T1000 (cell line): ENCODE measurements at places on chromosomes 5 and 9.

GRCh38 chr5:166909040-166909439 is 1382.4 kb upstream of the WWC1 start:
- DNase-seq: peak; percentile 33

DNA sequence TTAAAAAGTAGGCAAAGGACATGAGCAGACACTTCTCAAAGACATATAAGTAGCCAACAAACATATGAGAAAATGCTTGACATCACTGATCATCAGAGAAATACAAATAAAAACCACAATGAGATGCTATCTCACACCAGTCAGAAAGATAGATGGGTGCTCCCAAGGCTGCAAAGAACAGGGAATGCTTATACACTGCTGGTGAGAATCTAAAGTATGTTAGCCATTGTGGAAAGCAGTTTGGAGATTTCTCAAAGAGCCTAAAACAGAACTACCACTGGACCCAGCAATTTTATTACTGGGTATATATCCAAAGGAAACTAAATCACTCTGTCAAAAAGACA is 154.2 kb downstream of the NDUFS4 start:
- no peak for DNase-seq

GRCh38 chr5:21623831-21624230 is 1229.3 kb downstream of the CDH12 start:
- no peak for DNase-seq

DNA sequence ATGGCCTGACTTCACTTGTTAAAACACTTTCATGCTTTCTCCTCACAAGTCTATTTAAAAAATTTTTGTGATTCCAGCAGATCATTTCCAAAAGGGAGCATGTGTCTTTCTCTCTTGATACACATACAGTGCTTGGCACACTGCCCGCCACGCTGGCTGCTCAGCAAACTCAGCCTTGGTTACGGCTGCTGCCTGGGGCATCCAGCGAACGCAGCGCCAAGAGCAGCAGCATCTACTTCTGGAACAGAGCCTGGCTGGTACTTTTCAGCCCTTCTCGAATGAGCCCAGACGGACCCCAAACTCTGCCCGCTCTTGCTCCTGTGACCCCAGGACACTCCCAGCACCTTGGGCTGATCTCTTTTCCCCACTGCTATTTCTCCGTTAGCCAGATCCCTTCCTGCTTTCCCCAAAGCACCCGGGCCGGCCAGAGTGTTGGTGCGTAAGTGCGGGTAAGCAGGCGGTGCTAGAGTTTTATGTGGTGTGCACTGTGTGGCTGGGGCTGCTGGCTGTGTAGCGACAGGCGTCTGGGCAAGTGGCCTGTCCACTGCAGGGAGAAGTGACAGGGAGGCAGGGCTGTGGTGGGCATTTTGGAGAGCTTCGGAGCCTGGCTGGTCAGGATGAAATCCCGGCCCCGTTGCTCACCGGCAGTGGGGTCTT is 73.2 kb downstream of the SH3PXD2B start:
- DNase-seq: no peak

DNA sequence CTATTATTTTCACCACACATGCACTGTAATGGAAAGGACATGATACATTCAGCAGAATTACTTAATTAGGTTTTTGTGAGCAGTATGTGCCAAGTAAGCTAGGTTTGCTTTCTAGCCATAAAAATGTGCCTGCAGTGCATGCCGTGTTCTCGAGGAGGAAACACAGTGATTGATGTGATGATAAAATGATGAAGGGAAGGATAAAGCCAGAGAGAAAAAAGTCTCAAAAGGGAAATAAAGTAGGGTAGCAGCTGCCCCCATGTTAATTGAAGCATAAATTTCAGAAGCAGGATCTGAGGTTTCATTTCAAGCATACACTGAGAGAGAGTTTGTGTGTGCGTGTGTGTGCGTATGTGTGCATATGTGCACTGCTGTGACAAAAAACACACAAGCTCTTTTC is 714.2 kb upstream of the C9orf72 start:
- DNase-seq: no peak
